ENCODE measurements at places on chromosomes 2 and 18.

DNA sequence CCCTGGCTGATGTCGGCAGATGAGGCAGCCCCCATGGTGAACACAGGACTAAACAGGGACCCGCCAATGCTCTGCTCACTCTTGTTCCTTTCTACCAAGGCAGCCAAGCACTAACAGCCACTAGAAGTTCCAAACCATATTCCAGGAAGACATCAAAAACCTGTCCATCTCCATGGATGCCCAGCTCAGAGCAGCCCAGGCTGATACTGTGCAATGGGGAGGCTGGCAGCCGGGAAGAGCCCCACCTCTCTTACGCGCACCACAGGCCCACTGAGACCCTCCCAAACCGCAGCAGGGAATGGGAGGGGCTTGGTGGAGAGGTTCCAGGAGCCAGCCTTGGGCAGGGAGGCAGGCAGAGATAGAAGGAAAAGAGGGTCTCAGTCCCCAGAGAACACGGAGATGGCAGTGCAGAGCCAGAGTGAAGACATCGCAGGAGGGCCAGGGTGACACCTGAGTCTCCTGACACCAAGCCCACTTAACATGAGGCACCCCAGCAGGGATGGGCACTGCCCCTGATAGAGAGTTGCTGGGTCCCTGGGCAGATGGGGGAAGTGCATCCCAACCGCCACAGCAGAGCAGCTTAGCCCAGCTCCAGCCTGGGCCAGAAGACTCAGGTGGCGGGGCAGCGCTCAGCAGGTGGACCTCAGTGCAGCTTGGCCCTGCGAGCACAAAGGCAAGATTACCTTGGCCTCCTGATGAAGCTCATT lies 3.4 kb downstream of the HS6ST1 start:
- no peak for DNase-seq

DNA sequence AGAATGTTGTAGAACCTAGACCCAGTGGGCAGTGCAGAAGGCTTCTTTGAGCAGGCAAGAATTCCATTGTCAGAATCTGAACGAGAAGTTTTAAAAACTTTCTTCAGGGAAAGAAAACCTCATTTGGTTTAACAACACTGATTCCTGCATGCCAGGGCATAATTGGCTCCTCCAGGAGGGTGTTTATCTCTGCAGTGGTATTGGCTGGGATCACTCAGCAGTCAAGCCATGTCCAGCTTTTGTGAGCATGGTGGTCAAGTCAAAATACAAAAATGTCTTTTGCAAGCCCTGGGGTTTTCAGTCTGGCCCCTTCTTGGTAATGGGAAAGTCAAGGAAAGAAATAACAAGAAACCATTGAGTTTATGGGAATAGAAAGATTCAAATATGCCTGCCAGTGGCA lies 28.3 kb downstream of the FHOD3 start:
- DNase-seq: no peak

DNA sequence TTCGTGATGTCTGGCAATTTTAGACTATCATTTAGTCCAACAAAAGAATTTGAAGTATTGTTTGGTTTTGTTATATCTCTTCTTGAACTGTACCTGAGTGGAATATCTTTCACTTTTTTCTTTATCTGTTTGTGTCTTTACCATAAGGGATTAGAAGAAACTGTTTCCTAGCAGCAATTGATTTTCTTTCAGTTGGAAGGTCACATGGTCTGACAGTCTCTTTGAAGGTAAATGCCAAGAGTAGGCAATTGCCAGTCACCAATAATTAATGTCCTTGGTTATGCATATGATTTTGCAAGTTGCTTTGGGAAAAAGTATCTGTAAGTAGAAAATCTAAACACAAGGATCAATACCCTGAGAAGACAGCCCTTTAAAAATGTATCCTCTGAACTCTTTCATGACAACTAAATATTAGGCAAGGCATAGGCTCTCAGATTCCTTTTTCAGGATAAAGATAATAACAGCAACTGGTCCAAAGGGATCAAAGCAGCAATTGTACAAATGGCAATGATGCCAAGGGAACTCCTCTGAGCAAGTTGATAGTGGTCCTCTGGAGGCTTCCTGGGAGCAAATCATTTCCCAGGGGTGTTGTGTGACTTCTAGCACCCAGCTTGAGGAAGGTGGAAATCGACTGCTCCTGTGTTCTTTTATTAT lies 17.6 kb downstream of the MAP3K19 start:
- DNase-seq: no peak

GRCh38 chr2:43707255-43708015 lies 31.2 kb upstream of the C1GALT1C1L start:
- DNase-seq: peak; percentile 18

Measured in SK-MEL-5 (cell line).